Right cardiac atrium (tissue), 5 donors: ENCODE measurements at places on chromosomes 2 and 18. TPM values are rescaled to one million over a fixed set of nuclear protein-coding genes. Genes with fewer than 3 reads are reported as not detected.

DNA sequence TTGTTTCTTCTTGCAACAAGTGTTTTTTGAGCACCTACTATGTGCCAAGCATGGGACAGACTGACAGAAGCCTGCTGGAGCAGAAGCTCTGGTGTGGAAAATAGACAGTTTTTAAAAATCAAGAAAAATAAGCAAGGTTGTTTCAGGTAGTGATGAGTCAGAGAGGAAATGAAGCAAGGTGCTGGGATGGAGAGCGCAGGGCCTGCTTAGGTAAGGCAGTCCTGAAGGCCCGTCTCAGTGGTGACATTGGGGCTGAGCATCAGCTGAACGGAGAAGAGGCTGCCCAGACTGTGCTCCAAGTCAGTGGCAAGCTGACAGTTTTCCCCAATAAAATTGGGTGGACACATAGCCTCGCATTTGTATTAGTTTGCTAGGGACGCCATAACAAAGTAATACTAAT lies 263.6 kb downstream of the SS18 start:
- DNase-seq = no peak

DNA sequence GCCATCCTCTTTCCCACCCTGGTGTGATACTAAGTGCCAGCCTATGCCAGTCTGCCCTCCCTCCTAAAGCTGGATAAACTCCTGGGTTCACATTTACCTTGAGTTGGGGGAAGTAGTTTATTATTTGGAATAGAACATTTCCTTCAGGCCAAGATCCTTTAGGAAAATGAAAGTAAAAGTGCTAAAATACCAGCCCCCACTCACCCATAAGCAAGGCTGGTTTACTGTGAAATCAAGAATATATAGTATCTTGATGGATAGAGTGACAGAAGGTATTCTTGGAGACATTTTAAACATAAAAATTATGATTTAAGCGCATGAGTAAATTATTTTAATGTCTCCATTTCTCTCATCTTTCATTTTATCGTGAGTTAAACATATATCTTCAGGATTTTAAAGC lies 27.1 kb downstream of the ZNF532 start:
- no peak for DNase-seq

DNA sequence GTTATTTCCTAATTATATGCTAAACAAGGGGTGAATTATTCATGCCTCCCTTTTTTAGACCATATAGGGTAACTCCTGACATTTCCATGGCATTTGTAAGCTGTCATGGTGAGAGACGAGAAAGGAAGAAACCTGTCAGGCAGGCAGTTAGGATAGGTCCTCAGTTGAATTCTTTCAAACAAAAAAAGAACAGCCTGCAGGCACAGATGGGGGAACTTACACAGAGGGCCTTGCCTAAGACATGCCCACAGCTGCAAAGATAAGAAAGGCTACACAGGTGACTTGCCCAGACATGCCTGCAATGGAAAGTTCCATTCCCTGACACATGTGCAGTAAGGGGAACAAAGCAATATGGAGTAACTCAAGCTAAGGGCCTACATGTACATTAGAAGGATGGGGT lies 128.1 kb downstream of the TMEM163 start:
- DNase-seq = no peak

DNA sequence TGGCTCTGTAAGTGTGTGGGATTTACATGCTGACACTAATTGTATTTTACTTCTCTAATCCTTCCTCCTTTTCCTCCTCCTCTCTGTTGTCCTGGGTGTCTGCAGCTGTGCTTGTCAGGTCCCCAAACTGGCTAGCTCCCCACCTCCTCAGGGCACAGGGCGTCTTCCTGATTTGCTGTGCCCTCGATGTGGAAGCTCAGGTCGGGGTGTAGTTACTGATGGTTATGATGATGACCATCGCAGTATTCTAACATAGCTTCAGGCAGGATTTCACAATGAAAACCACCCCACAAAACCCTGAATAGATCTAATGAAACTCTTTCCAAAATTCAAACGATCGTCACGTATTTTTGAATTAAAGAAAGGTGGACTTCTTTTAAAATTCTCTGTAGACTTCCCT lies 428.4 kb downstream of the TGIF1 start:
- no peak for DNase-seq

GRCh38 chr2:58427572-58428095 lies 186.5 kb upstream of the FANCL start:
- peak; percentile 53 for DNase-seq

DNA sequence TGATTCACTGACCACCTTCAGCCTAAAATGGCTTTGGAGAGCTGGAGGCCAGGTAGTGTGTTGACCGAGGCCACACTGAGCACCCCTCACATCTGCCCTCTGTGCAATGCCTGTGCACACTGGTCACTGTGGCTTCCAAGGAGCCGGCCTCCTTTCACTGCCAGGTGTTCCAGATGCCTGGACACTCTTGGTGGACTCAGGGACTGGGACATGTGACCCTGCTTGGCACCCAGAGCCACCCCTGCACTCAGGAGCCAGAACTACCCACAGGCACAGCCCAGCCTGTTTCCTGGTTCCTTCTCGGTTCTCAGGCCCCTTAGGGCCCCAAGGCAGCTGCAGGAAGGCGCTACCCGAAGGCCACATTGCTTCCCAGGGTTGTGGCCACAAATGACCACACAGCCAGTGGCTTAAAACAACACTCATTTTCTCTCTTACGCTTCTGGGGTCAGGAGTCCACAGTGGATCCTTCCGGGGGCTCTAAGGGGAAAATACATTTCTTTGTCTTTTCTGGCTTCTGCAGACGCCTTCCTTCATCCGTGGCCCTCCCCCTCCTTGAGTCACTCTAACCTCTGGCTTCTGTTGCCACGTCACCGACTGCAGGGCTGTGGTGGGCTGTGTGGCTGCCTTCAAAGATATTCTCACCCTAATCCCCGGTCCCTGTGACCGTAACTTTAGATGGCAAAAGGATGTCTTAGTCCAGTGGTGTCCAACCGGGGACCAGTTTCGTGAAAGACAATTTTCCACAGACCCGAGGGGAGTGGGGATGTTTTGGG lies 78.6 kb downstream of the ASB1 start:
- DNase-seq = no peak

DNA sequence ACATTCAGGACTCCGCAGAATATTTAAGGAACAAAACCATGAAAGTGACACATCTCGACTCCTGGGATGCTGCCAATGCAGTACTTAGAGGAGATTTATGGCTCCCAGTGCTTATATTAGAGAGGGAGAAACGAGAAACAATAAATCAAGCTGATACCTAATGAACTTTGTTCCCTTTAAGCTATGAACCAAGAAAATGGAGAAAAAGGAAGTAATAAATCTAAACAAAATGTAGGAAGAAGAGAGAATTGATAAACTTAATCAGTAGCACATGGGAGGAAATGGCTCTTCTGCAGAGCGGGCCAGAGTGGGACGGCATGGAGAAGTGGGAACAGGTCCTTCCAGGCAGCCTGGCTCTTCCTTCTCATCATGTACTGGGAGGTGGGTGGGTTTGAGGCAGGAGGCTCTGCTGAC lies 42.7 kb downstream of the NPPC start:
- no peak for DNase-seq

DNA sequence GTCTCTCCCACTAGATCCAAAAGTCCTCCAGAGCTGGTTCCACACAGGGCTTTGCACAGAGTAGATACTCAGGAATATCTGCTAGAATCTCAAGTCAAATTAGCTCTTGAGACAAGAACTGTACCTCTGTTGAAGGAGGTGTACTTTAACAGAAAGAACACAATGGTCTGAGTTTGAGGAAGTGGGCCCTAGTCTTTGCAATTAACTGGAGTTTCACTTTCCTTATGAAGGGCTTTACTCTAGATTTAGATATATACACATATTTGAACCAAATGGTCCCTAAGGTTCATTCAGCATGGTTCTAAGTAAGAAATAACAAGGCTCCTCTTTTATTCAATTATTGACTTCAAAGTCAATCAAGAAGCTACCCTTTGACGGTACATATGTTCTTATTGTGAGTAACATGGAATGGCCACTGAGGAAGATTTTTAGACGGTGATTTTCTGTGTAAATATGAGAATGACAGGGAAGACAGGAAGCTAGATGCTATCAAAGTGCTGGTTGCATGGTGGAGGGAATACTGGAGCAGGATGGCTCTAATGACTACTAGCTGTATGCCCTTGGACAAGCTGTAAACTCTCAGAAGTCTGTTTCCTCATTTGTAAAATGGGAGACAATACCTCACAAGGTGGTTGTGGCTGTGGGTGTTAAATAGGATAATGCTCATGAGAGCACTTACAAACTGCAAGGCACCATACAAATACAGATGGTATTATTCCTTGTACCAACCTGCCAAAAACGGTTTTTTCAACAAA lies 73.5 kb upstream of the SERTAD2 start:
- DNase-seq = no peak

The CYRIA gene
- total RNA-seq = 3.1 TPM

The MEIS1 gene
- 32.1 TPM for total RNA-seq

The SPR gene
- 35.9 TPM for total RNA-seq

The RPE gene
- total RNA-seq = 25.8 TPM

The C2orf78 gene
- not detected for total RNA-seq

The DOK1 gene
- total RNA-seq = 7.1 TPM

The TRPM8 gene
- total RNA-seq = not detected

The RNF144A gene
- total RNA-seq = 10.8 TPM
